Activated T-cell treated with anti-CD3 and anti-CD28 coated beads, Interleukin-2, amount 50 U/mL, for 72 hours (primary cell): ENCODE measurements at places on chromosomes 4 and X. TPM values are rescaled to one million over a fixed set of nuclear protein-coding genes. Genes with fewer than 3 reads are reported as not detected.

DNA sequence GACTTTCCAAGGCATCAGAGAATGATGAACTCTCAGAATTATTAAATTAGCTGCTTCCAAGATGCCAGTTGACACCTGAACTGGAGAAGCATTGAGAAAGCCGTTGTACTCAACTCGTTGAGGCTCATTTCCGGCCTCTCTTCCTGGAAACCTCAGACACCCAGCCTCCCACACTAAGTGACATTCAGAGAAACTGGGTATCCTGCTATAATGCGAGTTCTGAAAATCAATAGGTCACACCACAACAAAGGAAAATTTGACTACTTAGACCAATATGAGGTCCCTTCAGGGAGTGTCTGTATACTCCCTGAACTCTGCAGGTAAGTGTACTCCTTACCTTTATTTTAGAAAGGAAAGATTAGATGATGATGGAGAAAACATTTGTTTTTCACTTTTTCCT is 51.2 kb downstream of the ENPEP start:
- DNase-seq = peak; percentile 35

Gene SYP
- total RNA-seq = 15.9 TPM

- DNase-seq = peak; percentile 44
These were observed 4.8 kb downstream of the SLC49A3 start for GRCh38 chr4:683982-684622.

GRCh38 chrX:7134981-7135380 is 12.5 kb upstream of the STS start:
- no peak for DNase-seq

- no peak for DNase-seq
These were observed 146.2 kb downstream of the TEX11 start for GRCh38 chrX:70762285-70762684.

DNA sequence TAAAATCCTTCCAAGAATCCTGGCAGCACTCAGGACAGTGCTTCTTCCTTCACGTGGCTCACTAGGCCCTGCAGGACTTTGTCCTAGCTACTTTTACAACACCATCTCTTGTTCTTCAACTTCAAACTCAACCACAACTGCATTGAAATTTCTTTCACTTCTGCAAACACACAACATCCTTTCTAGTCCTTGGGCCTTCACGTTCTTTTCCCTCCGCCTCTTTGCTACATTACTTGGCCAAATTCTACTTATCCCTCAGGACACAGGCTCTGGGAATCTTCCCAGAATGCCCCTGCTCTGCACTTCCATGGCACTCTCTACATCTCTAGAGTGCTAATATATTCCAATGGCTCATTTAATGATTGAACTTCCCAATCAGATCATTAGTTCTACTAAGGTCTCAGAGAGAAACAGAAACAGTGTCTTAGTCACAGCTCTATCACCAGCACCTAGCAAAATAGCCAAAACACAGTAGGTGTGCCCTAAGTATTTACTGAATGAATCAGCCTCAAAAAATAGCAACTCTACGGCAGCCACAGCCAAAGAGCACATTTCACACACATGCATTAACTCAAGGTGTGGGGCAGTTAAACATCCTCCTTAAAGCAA is 73.3 kb downstream of the MANBA start:
- no peak for DNase-seq

Gene KLHL2
- total RNA-seq = 41.5 TPM

Gene NPY1R
- not detected for total RNA-seq

- DNase-seq = no peak
These were observed 176.8 kb upstream of the DCAF12L2 start for GRCh38 chrX:126342859-126343258.
